Fibroblast of the aortic adventitia (primary cell): ENCODE measurements at places on chromosomes 12 and 14.

- DNase-seq, result no peak
Observed at GRCh38 chr12:5554711-5555110, 122.8 kb downstream of the NTF3 start.

GRCh38 chr12:49953961-49954846 lies 3.7 kb downstream of the AQP2 start:
- DNase-seq, result no peak

DNA sequence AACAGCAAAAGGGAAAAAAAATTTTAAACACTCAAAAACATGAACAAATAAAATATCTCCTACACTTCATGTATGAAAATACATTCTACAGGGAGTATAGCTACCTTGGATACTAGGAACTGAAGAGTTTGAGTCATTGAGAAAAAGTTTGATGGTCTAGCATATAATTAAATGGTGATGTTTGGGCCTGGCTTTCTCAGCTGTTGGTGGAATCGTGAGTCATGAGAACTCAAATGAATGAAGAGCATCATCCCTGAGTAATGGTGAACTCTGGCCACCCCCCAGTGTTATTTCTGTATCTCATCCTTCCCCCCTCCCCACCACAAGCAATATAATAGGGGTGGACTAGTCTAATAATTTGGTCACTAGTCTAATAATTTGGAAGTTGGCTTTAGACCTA lies 6.7 kb upstream of the SLC6A15 start:
- peak; percentile 9 for DNase-seq

- DNase-seq, result peak; percentile 84
Observed at GRCh38 chr12:52056801-52057637, 5.8 kb downstream of the NR4A1 start.

GRCh38 chr12:3655328-3655900 lies 97.5 kb downstream of the CRACR2A start:
- DNase-seq, result peak; percentile 11

- DNase-seq, result peak; percentile 15
Observed at GRCh38 chr12:109255377-109255776, 53.7 kb downstream of the FOXN4 start.

GRCh38 chr14:97306133-97306759 lies 509.1 kb downstream of the VRK1 start:
- no peak for DNase-seq

DNA sequence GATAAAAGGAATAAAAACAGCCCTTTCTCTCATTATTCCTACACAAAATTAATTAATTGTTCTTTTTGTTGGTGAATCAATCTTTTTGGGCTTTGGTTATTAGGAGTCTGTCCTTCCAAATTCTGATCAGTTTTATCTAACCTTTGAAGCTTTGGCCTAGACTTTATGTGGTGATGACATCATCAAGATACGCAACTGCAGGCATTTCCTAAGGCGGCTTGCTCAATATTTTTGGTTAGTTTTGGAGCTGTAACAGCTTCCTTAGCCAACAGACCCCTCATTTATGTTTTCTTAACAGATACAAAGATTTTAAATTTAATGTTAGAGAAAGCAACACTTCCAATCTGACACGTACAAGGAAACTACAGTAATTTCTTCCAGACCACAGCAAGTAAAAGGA lies 87.8 kb upstream of the PDE3A start:
- peak; percentile 74 for DNase-seq

GRCh38 chr12:11186837-11187236 lies at the start of gene TAS2R42:
TAS2R42 (minus strand) TSS chr12:11186937; CDS start chr12:11186937, 0 bp downstream.
- DNase-seq, result no peak

DNA sequence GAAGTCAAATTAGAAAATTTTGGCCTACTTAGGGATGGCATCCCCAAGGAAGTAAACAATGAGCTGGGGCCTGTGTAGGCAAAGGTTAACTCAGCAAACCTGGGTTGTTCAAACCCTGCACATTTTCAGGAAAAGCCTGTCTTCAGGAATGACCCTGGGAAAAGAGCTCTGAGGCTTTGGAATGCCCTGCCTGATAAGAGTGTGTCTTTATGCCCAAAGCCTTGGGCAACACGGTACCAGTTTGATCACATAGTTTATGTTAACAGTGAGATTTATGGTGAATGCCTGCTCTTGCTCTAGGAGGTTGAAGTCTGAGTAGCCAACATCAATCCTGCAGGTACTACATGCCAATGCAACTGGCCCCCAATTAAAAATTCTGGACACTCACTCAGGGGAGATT lies 28.2 kb upstream of the STAB2 start:
- DNase-seq, result no peak

GRCh38 chr12:66074561-66074960 lies 56.0 kb downstream of the LLPH start:
- no peak for DNase-seq
